Astrocyte of the hippocampus (primary cell): ENCODE measurements at places on chromosomes 5 and 9.
A peak's percentile ranks its signal among the peaks of the same experiment; 100 is the strongest.

DNA sequence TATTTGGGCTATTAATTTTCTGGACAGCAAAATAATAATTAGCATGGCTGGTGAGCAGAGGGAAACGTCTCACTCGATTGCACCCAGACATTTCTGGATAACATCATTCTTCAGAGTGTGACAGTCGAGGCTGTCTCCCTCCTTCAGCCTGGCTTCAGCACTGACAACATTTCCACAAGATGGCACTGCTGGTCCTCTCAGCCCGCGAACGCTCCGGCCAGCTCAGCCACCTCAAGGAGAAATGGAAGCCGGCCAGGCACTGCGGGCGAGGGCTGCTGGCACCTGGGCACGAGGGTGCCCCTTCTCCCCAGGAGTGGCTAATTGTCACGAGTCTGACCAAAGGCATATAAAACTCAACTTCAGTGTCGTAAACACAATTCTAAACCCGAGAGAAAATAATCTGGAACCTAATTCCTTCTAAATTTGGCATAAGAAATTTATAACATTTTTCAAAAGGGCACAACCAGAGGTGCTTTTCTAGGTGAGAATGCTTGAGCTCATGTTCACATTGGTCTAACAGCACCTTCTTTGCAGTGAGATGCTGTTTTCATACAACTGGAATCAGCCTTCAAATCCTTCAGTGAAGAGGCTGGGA lies 65.9 kb downstream of the DAP start:
- peak; percentile 92 for DNase-seq

DNA sequence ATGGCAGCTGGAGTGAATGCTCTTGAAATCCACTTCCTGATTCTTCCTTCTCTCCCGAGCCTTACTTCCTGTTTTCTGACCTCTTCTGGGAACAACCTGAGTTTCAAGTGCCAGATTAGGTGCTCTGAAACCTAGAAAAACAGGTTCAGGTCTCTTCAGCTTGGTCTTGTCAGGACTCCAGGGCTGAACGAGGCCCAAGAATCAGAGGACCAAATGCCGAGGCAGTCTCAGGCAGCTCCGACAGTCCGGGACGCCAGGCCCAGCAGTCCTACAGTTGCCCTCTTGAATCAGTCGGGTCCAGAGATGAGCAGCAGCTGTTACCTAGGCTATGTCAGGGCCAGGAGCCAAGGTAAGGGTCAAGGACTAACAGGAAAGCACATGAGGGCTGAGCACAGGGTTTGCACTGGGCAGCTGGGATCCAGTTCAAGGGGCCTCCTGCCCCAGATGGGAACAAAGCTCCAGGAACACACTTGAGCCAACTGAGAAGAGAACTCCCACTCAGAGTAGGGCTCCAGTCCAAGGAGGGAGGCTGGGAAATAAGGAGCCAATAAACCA lies 38.3 kb upstream of the ADRA1B start:
- DNase-seq, result no peak

DNA sequence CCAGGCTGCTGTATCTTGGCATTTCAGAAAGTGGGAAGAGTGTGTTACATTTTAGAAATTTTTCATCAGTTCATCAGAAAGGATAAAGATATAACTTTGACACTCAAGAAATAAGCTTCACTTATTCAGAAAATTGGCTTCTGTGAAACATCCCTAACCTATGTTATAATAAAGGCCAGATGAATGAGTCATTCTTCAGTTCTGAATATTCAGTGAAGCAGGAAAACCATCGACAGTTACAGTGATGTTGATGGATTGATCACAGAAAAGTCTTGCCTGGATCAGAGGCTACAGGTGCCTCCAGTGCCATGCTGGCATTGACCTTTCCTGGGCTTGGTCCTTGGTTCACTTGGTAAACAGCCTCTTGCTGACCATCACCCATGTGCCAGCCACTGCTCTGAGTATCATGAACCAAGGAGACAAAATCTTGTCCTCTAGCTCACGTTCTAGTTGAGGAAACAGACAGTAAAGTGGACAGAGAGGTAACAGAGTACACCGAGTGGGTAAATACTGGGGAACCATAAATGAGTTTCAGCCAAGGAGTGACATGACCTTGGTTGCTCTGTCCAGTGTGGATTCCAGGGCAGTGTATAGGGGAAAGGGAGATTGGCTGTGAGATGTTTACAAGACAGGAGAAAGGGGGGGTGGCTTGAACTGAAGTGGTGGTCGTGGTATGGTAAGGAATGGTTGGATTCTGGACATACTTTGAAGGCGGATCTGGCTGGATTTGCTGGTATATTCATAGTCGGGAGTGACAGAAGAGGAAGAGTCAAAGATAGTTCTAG lies 98.6 kb downstream of the AMBP start:
- peak; percentile 44 for DNase-seq

- no peak for DNase-seq
Observed at GRCh38 chr9:110994771-110995241, 43.5 kb downstream of the LPAR1 start.

GRCh38 chr5:95848701-95849100 lies 26.2 kb upstream of the GLRX start:
- DNase-seq, result peak; percentile 39

DNA sequence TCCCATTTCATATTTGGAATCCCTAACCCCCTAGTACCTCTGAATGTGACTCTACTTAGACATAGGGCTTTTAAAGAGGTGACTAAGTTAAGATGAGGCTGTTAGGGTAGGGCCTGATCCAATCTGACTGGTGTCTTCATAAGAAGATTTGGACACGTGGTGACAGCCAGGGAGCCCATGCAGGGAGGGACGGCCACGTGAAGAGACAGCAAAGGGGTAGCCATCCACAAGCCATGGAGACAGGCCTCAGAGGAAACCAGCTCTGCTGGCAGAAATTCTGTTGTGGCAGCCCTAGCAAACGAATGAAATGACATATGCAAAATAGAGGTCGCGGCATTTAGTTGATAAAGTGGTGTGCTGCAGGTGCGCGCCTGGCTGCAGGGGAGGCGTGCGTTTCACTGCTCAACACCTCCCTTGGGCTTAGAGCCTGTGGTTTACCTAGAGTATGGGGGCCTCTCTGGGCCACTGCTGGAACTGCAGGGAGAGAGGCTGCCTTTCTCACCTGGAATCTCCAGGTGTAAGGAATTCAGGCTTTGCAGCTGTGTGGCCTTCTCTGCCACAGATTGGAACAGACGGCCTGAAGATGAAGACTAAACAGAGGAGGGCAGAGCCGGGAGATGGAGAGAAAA lies 7.1 kb upstream of the AFAP1L1 start:
- DNase-seq, result no peak

- no peak for DNase-seq
Observed at GRCh38 chr9:89835666-89836065, 230.9 kb downstream of the GADD45G start.

- no peak for DNase-seq
Observed at GRCh38 chr9:99750526-99750925, 71.2 kb upstream of the NR4A3 start.

DNA sequence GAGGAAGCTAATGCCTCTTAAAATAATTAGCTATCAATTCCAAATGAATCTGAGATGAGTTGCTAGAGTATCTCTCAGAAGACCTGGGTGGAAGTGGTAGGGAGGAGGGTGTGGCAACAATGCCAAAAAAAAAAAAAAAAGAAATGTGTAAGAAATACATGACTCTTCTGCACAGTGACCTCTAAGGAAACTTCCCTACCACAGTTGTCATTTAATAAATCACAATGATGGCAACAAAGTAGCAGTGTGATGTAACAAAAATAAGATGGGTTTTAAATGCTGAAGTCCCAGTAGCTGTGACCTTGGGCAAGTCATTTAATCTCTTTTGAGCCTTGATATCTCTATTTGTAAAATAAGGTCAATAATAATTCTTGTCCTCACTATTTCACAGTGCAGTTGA lies 7.2 kb downstream of the FOXD1 start:
- no peak for DNase-seq

- DNase-seq, result no peak
Observed at GRCh38 chr5:148806520-148806931, 19.9 kb upstream of the ADRB2 start.

- DNase-seq, result peak; percentile 25
Observed at GRCh38 chr5:127942246-127943060, 141.1 kb upstream of the SLC12A2 start.

DNA sequence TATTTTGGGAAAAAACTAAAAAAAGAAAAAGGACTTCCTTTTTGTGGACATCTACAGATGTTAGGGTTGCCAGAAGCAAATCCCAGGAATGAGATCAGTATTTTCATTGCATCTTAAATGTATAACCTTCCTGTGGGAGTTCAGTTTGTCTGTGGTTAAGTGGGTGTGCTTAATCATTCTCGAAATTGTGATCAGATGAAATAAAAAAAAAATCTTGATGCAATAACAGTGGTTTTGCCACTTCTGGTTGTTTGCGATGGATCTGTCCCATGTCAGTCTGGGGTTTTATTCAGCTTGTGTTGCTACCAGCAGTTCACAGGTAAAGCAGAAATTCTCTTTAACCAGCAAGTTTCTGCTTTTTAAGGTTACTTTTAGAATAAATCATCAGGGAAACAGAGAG lies 179.0 kb downstream of the MAN2A1 start:
- DNase-seq, result peak; percentile 45

GRCh38 chr9:97980918-97981845 lies 2.0 kb upstream of the ANP32B start:
- DNase-seq, result no peak

- no peak for DNase-seq
Observed at GRCh38 chr9:90855208-90855902, 53.7 kb downstream of the SYK start.

DNA sequence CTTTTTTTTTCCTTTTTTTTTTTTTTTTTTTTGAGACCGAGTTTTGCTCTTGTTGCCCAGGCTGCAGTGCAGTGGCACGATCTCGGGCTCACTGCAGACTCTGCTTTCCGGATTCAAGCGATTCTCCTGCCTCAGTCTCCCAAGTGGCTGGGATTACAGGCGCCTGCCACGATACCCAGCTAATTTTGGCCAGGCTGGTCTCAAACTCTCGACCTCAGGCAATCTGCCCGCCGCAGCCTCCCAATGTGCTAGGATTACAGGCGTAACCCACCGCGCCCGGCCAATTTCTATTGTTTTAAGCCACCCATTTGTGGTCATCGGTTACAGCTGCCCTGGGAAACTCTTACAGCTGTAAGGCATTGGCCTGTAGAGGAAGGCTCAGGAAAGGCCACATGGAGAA lies 617.7 kb downstream of the GABRG2 start:
- no peak for DNase-seq

DNA sequence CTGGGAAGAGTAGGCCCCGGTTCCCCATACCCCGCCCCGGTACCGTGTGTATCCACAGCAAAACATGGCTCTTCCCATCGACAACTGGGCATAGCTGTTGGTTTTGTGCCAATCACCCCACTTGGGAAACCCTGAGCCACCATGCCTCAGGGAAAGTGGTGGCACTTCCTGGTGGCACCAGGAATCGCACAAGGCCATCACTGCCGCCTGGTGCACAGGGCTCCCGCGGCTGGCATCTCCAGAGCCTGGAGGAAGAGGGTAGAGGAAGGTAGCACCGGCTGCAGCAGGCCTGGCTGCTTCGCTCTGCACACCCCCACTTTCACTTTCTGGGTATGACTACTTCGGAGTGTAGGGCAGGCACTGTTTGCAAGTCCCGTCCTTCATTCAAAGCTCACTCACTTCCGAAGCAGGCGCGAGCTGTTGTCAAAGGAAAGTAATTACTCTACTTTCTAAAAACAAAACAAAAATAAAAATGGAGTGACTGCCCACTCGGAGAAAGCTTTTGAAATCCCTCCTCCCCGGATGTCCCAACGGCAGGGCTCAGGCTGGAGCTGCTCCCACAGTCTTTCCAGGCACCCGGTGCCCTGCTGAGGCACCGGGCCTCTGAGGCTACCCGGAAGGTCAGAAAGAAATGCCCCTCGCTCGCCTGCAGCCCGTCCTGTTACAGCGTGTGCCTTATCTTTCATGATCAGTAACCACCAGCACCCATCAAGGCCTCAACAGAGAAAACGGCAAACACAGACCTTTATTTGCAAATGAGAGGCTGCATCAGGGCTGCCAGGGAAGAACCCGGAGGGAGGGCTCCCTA lies 2.0 kb downstream of the BRD3 start:
- peak; percentile 61 for DNase-seq

- no peak for DNase-seq
Observed at GRCh38 chr5:144117412-144117811, 53.0 kb downstream of the YIPF5 start.

DNA sequence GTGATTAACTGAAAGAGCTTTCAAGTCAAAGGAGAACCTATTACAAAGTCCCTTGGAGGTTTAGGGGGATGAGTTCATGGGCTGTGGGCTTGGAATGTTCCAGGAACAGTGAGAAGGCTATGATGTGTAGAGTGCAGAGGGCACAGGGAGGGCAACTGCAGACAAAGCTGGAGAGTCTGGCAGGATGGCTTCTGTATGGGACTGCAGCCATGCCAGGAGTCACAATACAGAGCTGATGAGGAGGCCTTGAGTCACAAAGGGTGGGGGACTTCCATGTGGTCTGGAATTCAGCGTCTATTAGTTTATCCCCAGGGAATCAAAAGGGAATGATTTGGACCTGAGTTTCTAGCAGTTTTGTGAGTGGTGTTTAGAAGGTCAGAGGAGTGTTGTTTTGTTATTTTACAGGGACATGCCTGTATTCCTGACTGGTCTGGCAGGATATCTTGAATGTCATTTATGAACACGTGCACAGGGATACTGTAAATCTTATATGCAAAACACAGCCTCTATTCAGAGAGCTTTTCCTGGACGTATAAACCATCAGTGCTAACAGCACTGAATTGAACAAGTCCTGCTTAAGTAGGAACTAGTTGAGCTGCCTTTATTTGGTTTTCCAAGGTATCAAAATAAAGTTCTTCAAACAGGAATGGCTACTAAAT lies 14.3 kb upstream of the TEK start:
- peak; percentile 89 for DNase-seq

DNA sequence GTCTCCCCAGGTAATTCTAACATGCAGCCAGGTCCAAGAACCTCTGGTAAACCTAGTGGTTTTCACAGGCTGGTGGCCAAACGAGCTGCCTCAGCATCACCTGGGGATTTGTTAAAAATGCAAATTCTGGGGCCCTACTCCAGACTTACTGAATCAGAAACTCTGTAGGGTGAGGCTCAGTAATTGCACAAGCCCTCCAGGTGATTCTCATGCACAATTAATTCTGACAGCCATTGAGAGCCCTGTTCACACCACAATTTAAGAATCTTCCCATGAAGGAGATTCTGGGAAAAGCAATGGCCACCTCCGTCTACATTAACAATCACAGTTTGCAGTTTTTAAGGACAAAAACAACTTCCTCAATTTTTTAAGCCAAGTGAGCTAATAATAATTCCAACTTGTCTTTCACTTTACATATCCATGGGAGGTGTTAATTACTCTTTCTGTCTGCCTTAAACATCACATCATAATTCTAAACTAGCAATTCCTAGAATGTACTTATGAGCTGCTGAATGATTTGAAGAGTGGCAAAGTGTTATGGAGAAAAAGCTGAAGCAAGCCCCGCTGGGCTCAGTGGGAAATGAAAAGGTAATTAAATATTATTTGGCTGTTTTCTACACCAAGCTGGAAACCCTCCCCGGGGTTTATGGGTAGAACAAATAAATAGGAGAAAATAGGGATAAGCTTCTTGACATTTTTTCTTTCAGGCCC lies 70.0 kb downstream of the GLDC start:
- DNase-seq, result no peak

DNA sequence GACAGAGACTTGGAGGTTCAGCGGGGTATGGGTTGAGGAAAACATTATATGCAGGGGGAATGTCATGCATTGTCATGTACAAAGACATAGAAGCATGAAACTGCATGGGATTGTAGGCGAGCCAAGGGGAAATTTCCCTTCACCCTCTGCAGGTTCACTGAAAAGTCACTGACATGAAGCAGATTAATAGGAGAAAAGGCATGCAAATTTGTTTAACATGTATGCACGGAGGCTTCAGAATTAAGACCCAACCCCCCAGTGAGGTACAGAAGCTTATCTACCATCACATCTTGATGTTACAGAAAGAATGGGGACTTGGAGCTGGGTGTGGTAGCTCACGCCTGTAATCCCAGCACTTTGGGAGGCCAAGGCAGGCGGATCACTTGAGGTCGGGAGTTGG lies 18.5 kb downstream of the NIM1K start:
- no peak for DNase-seq
